Uterus (tissue), 4 donors: ENCODE measurements at places on chromosomes 2 and 18. TPM values are rescaled to one million over a fixed set of nuclear protein-coding genes. Genes with fewer than 3 reads are reported as not detected.

DNA sequence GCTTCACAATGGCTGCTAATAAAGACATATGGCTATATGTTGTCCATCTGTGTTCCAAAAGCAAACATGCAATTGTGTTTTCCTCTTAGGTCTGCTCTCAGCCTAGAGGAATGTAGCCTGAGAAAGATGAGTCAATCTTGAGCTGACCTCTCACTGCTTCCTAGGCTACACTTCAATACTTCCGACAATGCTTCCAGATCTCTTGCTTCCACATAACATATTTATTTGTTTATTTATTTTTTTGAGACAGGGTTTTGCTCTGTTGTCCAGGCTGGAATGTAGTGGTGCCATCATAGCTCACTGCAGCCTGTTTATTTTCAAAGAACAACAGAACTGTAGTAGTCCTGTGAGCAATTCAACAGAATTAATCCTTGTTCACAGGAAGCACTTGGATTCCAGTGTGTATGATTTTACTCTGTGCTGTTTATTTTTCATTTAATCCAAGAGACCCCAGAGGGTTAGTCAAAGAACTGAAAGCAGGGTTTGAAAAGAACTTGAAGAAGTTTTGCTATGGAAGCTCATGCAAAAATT lies 437.9 kb downstream of the TXNL1 start:
- no peaks in the 10 kb centered on the region for H3K4me1 ChIP-seq
- no peak for DNase-seq
- no peaks in the 10 kb centered on the region for H3K27me3 ChIP-seq

DNA sequence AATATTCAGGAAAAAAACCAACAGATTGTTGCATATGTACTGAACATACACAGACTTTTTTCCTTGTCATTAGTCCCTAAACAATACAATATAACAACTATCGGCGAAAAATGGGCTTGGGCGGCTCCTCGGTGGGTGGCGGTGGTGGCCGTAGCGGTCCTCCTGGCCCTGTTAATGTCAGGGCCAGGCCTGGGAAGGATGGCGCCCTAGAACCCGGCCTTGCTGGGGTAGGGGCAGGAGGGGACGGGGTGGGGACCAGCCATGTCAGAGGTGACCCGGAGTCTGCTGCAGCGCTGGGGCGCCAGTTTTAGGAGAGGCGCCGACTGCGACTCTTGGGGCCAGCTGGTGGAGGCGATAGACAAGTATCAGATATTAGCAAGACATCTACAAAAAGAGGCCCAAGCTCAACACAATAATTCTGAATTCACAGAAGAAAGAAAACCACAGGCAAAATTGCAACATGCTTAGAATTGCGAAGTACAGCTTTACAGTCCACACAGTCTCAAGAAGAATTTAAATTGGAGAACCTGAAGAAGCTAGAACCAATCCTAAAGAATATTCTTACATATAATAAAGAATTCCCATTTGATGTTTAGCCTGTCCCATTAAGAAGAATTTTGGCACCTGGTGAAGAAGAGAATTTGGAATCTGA lies 36.5 kb downstream of the ROCK2 start:
- no peak overlapping the region for H3K4me3 ChIP-seq
- H3K36me3 ChIP-seq: no peaks in the 10 kb centered on the region
- no peak for DNase-seq
- H3K27me3 ChIP-seq: no peaks in the 10 kb centered on the region
- no peaks in the 10 kb centered on the region for H3K4me1 ChIP-seq

DNA sequence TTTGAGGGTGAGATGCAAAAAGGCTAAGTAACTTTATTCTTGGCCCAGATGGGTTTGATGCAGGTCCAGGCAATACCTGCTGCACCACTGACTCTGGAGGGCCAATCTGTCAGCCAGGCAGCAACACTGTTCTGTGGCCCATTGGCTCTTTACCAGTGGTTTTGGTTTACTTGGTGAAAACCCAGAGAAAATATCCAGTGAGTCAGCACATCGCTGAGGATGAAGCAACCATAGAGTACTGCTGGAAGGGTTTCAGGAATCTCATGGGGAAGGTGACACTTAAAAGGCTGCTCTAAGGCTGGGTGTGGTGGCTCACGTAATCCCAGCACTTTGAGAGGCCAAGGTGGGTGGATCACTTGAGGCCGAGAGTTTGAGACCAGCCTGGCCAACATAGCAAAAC lies 192.5 kb upstream of the FAM98A start:
- H3K4me3 ChIP-seq: no peak overlapping the region
- H3K4me1 ChIP-seq: no peaks in the 10 kb centered on the region
- no peaks in the 10 kb centered on the region for H3K36me3 ChIP-seq

DNA sequence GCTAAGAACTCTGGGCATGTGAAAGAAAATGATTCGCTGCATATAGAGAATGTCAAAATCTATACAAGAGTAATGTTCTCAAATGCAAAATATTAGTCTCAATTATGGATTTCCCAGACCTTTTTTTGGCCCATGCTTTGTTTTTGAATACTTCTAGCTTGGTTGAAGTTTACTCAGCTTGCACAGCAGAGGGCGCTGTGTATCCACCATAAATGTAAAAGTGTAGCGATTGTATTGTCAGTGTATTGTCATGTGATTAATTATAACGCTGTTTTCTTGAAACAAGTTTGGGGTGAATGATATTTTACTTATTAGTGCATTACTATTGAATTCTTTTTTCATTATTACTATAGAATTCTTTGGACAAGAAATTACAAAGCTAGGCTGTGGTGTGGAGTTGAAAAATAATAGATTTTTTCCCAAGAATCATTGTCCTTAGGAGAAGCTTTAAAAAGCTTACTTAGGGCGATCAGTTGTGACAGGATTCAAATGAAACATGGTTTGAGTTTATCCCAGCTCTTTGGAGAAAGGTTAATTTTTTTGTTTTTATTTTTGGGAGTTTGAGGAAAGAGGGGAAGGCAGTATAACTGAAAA lies 98.3 kb downstream of the PIK3C3 start:
- no peaks in the 10 kb centered on the region for H3K36me3 ChIP-seq
- no peak overlapping the region for H3K4me3 ChIP-seq
- H3K27ac ChIP-seq: no peak overlapping the region
- no peaks in the 10 kb centered on the region for H3K4me1 ChIP-seq

DNA sequence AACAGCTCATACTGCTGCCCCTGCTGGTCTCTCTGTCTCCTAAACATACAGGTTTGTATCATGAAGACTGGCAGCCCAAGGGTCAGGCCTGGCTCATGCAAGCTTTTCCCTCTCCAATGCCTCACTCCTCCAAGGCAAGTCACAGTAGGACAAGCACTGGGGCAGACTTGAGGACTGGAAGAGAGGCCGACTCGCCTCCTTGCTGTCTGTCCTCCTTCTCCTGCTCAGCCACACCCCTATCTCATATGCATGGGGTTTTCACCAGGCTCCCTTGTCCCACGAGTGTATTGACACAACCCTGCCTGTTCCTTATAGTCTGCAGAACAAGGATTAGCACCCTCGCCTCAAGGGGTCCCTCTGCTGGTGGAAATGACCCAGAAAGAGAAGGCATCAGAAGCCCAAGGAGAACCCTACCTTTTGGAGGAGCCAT lies 223.7 kb downstream of the SOX11 start:
- no peaks in the 10 kb centered on the region for H3K4me1 ChIP-seq
- H3K27ac ChIP-seq: no peak overlapping the region
- H3K36me3 ChIP-seq: no peaks in the 10 kb centered on the region
- H3K4me3 ChIP-seq: no peak overlapping the region
- no peaks in the 10 kb centered on the region for H3K27me3 ChIP-seq

DNA sequence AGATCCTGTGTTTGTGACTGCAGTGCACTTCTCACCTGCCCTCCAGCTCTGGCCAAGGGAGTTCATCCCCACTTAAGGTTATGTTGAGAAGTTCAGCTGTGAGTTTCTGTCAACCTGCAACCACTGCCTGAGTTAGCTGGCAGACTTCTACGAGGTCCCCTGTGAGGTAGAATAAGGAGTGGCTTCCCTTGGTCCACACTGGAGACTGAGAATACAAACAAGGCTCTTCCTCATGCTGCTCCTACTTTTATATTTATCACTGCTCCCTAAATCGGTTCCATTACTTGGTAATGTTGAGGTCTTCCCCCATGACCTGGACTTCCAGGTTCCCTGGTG lies 353.2 kb upstream of the CWC22 start:
- H3K27ac ChIP-seq: no peak overlapping the region
- no peaks in the 10 kb centered on the region for H3K27me3 ChIP-seq
- DNase-seq: no peak
- H3K4me1 ChIP-seq: no peaks in the 10 kb centered on the region
- H3K36me3 ChIP-seq: no peaks in the 10 kb centered on the region

DNA sequence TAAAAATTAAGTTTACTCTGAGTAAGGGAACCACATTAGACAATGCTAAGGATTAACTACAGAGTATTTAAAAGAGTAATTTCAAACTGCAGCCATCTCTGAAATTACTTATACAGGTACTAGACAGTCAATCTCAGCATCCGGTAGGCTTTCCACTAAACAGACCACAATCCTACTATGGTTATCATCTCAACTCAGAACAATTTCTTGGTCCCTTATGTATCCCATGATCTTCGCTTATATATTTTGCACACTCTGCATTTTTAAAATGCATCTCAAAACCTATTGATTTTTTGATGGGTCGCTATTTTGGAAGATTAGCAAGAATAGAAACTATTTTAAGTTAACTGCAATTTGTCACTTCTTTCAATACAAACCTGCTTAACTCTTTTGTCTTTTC lies 1.4 kb downstream of the PPP4R1 start:
- peak overlapping the region; percentile 53 for H3K4me3 ChIP-seq
- peaks cover 8% of the 10 kb centered on the region for H3K4me1 ChIP-seq
- no peaks in the 10 kb centered on the region for H3K36me3 ChIP-seq
- H3K27ac ChIP-seq: peak overlapping the region; percentile 99
- DNase-seq: no peak

DNA sequence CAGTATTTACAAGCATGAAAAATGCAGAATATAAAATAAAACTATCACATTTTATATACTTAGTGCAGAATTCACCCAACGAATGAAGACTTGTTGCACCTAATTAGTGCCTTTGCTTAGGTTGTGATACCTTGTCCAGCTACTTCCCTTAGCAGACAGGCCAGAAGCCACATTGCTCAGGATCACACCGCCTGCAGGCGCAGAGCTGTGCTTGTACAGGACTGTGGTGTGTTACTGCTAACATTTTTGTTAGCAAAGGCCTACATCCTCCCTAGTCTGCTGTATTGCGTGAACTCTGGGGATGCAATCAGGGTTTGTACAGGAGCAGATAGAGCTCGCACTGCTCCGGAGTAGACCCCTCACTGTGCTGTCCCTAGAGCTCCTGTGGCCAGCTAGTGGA lies 336.9 kb downstream of the CBLN2 start:
- no peaks in the 10 kb centered on the region for H3K4me1 ChIP-seq
- DNase-seq: no peak
- H3K36me3 ChIP-seq: no peaks in the 10 kb centered on the region

- H3K4me3 ChIP-seq: no peak overlapping the region
- DNase-seq: no peak
- H3K27ac ChIP-seq: no peak overlapping the region
- H3K27me3 ChIP-seq: no peaks in the 10 kb centered on the region
- H3K36me3 ChIP-seq: no peaks in the 10 kb centered on the region
- no peaks in the 10 kb centered on the region for H3K4me1 ChIP-seq
Measured at GRCh38 chr2:128499367-128500137, 180.9 kb upstream of the HS6ST1 start.

GRCh38 chr2:31142110-31142509 lies 3.9 kb upstream of the GALNT14 start:
- H3K27ac ChIP-seq: no peak overlapping the region
- no peak overlapping the region for H3K4me3 ChIP-seq
- H3K36me3 ChIP-seq: no peaks in the 10 kb centered on the region
- H3K27me3 ChIP-seq: no peaks in the 10 kb centered on the region

DNA sequence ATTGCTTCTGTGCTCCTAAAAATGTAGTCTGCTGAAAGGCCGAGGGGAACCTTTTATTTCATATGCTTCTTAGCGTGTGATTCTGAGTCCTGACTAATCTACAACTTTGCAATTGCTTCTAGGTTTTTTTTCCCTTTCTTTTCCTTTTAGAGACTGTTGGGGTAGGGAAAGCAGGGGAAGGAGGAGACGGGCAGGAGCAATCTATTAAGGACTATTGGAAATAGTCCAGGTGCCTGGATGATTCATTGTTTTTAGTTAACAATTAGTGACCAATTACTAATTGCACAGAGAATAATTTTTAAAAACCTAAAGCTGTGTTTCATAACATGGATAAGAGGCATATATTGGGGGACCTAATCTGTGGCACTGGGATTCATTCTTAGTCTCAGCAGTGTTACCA lies 49.4 kb upstream of the STON1 start:
- no peaks in the 10 kb centered on the region for H3K27me3 ChIP-seq
- no peak for DNase-seq
- no peaks in the 10 kb centered on the region for H3K36me3 ChIP-seq

GRCh38 chr2:121078899-121079298 lies 206.1 kb downstream of the TFCP2L1 start:
- no peaks in the 10 kb centered on the region for H3K4me1 ChIP-seq
- no peak overlapping the region for H3K27ac ChIP-seq
- no peaks in the 10 kb centered on the region for H3K27me3 ChIP-seq
- no peak overlapping the region for H3K4me3 ChIP-seq
- H3K36me3 ChIP-seq: no peaks in the 10 kb centered on the region
- DNase-seq: no peak

DNA sequence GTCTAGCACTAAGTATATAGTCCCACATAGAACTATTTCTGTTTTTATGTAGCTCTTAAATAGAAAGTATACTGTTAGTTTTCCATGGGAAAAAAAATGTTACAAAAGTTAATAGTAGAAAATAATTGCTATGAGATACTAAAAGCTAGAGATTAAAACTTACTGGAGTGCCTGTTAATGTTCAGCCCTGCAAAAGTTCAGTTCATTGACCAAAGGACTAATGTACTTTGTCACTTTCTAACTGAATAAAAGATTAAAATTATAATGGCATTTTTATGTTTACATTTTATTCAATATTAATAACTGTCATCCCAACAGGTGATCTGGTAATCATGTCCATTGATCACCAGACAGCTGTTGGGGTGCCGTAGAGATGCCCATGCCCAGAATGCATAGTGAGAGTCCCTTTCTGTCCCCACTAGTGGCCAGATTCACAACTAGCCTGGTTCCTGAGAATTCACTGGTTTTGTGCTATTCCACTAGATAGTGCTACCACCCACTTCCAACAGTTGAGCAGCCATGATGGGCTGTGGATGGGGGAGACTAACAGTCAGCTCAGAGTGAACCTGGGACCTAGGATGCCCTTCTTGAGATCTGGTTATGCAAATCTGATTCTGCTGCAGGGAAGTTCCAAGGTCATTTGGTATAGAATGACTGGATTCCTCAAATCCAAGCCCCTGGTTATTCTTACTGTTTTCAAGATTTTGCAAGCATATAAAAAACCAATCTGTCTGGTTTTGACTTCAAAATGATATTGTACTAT lies 57.8 kb downstream of the AFTPH start:
- no peak for DNase-seq
- H3K4me1 ChIP-seq: no peaks in the 10 kb centered on the region
- no peak overlapping the region for H3K27ac ChIP-seq
- H3K36me3 ChIP-seq: no peaks in the 10 kb centered on the region
- no peaks in the 10 kb centered on the region for H3K27me3 ChIP-seq

DNA sequence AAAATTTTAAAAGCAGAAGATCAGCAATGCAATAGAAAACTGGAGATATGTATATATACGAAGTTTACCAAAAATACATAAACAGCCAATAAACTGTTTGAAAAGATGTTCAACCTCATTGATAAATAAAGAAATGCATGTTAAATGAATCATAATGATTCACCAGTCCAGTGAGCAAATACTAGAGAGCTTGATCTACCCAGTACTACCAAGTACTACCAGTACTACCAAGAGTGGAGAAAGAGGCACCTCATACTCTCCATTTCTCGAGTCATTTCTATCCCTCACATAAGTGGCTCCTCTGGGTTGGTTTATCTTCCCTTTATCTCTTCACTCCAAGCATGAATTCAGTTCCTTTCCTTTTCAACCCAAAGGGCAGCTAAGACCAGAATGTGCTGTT lies 138.9 kb downstream of the MREG start:
- H3K4me1 ChIP-seq: no peaks in the 10 kb centered on the region
- no peaks in the 10 kb centered on the region for H3K36me3 ChIP-seq
- no peaks in the 10 kb centered on the region for H3K27me3 ChIP-seq
- H3K27ac ChIP-seq: no peak overlapping the region
- H3K4me3 ChIP-seq: no peak overlapping the region

LOXHD1 gene
- total RNA-seq: not detected

MERTK gene
- 36.6 TPM for total RNA-seq
